ENCODE measurements at places on chromosomes 3 and 15. TPM values are rescaled to one million over a fixed set of nuclear protein-coding genes. Genes with fewer than 3 reads are reported as not detected.

GRCh38 chr15:39407116-39407515, 173.8 kb upstream of the THBS1 start:
- no peak for DNase-seq

DNA sequence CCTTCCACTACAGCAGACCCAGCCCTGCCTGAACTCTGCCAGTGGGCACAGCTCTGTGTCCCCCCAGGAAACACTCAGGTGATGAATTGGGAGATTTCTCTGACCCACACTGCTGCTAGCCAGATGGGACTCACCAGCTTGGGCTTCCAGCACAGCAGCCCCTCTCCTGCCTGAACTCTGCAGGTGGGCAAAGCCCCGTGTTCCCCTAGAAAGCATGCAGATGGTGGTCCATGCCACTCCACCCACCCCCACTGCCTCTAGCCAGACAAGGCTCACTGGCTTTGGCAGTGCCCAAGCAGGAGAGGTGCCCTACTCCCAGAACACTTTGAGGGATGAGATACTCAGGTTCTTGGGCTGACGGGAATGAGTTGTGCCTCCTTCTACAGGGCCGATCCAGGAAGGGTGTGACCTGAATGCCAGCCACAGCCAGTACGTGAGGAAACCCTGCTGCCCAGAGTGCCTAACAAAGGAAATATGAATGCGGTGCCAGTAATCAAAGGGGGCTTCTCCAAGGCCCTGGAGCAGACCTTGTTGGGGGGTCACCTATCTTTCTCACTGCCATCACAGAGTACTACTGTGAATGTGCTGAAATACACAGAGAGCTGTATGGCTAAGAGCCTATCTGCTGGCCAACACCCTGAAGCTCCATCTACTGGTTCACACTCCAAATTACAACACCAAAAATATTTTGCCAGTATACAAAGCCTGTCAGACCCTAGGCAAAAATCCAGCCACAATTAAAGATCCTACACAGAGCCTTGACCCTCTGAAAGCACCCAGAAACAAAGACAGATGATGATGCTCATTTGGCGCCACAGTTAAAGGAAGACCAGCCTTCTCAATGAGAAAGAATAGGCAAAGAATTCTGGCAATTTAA, 61.9 kb downstream of the BTLA start:
- DNase-seq, result no peak

DNA sequence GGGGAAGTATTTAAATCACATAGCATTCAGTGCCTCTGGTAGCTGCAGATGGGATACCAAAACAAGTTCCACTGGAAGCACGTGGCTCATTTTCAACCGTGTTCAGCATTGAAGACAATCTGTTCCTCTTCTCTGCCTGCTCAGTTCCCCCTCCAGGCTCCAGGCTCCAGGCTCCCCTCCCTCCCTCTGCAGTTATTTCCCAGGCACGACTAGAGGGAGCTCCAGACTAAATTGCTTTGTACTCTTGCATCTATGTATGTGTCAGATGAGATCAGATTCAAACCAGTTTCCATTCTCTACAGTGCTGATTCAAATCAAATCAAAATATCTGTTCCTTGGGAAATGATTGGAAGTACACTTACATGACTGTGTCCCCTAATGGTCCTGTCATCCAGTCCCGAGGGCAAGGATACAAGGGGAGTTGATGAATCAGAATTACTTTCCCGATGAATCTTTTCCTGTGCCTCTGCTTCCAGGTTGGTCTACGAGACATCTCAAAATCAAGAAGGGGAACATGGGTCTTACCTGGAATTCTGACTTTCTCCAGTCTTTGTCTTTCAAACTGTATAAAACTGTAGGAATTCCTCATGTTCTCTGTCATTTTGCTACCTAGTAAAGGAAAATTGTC, 600.5 kb downstream of the EDEM1 start:
- peak; percentile 24 for DNase-seq

- DNase-seq, result no peak
Measured at GRCh38 chr15:51853998-51854397, 24.5 kb downstream of the TMOD3 start.

DNA sequence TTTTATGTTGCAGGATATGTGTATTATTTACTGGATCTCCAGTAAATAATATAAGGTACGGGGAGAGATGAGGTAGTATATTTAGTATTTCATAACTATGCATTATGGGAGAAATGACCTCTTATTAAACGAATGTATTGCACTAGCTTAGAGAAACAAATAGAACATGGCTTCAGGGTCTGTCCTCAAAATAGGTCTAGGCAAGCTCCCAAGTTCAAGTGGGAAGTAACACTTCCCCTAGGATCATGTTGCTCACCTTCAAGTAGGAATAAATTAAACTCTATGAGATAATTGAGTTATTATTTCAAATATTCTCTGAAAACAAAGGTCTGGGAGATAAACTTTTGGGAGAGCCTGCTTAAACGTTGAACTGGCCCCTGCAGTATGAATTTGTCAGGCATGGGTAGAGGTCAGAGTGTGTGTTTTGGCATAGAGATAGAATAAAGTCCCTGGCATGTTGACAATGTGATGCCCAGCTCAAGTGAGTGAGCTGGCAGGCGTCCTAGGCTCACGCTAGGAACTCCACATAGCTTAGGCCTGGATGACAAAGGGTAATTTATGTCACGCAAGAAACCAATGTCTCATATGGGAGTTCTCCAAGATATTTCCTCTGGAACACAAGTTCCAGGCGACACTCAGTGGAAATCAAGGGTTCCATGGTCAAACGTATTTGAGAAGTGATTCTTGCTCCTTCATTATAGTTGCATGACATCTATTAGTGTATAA, 236.8 kb downstream of the CACNA2D3 start:
- DNase-seq, result peak; percentile 70

- DNase-seq, result peak; percentile 58
Measured at GRCh38 chr3:49703443-49703927, 14.1 kb downstream of the RNF123 start.

GRCh38 chr3:162996368-162996767, 1499.8 kb downstream of the OTOL1 start:
- no peak for DNase-seq

DNA sequence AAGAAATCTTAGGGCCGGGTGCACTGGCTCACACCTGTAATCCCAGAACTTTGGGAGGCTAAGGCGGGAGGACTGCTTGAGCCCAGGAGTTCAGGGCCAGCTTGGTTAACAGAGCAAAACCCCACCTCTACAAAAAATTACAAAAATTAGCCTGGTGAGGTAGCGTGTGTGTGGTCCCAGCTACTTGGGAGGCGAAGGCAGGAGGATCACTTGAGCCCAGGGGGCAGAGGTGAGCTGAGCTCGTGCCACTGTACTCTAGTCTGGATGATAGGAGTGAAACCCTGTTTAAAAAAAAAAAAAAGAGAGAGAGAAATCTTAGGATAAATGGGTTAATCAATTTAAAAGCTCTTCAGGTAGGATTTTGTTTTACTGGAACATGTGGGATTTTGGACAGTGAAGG, 31.2 kb upstream of the DUT start:
- DNase-seq, result no peak

DNA sequence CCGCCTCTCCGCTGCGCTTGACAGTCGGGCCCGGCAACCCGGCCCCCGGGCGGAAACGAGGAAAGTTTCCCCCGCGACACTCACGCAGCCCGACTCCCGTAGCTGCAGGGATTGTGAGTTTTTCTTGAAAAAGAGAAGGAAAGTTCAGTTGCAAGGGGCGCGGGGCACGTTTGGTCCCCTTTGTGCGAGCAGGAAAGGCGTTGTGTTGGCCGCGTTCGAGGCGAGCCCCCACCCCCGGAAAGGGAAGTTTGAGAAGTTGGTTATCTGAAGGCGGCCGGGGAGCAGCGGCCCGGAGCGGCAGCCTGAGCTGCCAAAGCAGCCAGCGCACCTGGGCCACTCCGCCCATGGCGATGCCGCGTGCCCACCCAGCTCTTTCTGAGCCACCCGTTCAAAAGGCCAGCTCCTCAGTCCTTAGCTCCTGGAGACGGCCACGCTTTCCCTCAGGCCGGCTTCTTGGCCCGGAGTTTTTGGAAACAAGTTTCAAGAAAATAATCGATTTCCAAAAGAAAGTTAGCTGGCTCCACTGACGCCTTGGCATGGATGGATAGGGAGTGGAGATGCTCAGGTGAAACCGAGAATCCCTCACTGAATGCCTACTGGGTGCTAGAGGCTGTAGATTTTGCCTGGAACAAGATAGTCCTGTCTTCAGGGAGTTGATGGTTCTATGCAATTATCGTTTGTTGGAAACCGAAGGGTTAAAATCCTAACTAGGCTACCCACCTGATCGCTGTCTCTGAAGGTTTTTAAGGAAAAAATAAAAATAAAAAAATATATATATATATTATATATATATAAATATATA, 832 bp downstream of the TGFBR2 start:
- DNase-seq, result peak; percentile 83

DNA sequence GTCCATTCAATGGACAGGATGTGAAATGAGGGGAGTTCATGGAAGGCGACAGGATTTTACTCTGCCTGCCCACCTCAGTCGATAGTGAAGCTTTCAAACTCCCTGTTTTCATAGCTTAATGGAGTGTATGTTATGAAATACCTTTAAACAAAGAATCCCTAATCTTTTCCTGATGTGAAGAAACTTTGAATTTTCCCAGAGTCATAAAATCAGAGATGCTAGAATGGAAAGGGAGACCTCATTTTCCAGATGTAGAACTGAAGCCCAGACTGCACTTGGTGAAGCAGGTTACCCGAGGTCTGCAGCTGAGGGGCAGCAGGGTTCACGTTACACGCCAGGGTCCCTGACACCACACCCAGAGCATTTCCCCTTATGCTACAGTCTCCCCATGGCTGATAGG, 34.7 kb upstream of the LACTB start:
- DNase-seq, result no peak

DNA sequence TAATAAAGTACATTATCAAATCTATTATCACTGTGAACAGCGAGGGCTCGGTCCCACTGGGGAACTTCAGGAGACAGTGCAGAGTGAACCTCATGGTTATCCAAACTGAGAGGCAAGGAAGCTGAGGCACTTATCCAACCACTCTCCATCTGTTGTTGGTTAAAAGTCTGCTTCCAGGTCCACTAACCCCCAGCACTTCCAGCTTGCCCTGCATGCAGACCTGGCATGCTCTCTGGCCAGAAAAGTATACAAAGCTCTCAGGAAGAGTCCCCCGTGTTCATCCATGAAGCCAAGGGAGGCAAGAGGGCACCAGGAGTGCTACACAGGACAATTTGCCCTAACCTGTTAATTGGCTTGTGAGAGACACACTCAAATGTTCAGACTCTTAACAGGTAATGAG, 36.0 kb downstream of the FBN1 start:
- no peak for DNase-seq

- DNase-seq, result no peak
Measured at GRCh38 chr15:88627463-88627862, 6.3 kb downstream of the AEN start.

The BSN gene
- 0.27 TPM for total RNA-seq

The FEZF2 gene
- not detected for total RNA-seq

The KBTBD8 gene
- total RNA-seq, result 7.9 TPM

The SAMMSON gene
- total RNA-seq, result not detected

The MANF gene
- 97.0 TPM for total RNA-seq

The CCDC33 gene
- total RNA-seq, result not detected

The ESYT3 gene
- total RNA-seq, result 0.91 TPM

The NRROS gene
- 6.0 TPM for total RNA-seq

The CXCR6 gene
- total RNA-seq, result 2.6 TPM

The KBTBD13 gene
- total RNA-seq, result 5.2 TPM

The PTX3 gene
- total RNA-seq, result 51.1 TPM

The LDHAL6B gene
- not detected for total RNA-seq

Measured in left cardiac atrium (tissue), 4 donors.